ENCODE measurements at places on chromosomes 16 and 17.

- DNase-seq: no peak
Observed at GRCh38 chr16:3754081-3754703, 36.9 kb upstream of the TRAP1 start.

- no peak for DNase-seq
Observed at GRCh38 chr16:21990381-21990944, 10.5 kb downstream of the PDZD9 start.

DNA sequence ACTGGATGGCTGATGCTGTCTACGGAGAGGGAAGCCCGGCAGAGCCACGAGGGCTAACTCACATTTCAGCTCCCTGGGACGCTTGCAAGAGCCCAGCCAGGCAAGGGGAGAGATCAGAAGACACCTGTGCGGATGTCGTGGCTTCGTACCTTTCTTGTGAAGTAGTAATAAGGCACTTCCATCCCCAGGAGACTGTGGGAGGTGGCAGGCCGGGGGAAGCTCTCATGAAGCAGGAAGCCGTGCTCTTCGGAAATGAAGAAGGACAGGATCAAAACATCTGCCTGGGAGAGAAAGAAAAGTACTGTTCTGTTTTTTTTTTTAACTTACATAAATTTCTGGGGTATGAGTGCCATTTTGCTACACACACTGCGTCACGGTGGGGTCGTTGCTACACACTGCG, 28.4 kb downstream of the TMEM204 start:
- DNase-seq: no peak

- DNase-seq: no peak
Observed at GRCh38 chr17:49676276-49676868, 1.5 kb downstream of the SPOP start.

- no peak for DNase-seq
Observed at GRCh38 chr17:55409030-55409800, 12.4 kb downstream of the MMD start.

- DNase-seq: no peak
Observed at GRCh38 chr17:44362459-44362948, 1.1 kb downstream of the FAM171A2 start.

DNA sequence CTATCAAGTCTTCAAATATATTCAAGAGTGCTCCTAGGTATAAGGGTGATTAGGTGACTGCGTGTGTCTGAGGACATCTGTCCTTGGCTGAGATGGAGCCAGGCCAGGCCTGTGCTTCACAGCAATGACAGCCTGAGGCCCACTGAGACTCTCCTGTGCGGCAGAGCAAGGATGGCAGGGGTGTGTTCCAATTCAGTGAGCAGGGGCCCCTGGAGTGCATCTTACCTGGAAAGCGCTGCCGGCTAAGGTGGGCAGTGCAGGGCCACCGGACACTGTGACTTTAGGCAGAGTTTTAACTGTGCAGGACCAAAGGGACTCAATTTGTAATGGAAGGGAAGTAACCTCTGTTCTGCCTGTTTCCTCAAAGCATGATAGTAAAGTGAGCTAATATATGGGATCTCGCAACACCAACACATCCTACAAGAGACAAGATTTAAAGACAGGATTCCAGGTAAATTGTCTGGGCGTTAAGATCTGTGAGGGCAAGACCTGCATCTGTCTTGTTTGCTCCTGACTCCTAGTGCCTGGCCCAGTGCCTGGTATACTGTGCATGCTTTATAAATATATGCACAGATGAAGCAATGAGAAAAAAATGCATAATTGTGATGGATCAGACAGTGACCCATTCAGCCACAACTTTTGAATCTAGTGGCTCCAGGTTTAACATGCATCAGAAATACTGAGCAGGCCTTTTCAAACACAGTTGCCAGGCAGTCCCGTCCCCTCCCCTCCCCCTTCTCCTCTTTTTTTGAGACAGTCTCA, 86.7 kb downstream of the MRC2 start:
- no peak for DNase-seq

- no peak for DNase-seq
Observed at GRCh38 chr17:65855245-65855644, 293.8 kb upstream of the AXIN2 start.

DNA sequence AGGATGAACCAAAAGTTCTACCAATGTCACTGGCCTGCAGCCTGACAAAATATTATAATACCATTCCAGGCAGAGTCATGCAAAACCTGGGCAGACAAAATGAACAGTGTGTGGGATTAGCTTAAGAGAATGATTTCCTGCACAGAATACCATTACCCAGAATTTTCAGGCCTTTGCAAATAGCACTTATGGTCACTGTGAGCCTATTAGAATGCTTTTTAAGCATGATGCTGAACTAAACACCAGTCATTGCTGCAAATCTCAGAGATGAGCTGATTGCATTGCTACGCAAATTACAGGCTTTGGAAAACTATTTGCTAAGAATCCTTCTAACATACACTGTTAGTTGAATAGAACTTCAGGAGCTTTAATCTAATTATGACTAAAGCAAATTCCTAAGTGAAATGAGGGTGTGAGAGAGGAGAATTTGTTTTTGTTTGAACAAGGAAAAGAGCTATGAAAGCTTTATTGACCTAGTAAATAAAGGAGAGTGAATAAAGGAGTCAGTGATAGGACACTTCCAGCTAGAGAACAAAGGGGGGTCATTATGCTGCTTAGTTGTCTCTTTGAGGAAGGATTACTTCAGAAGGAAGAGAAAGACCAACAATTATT, 398.8 kb downstream of the HS3ST3B1 start:
- DNase-seq: no peak

GRCh38 chr16:70254180-70254964, 2.6 kb upstream of the EXOSC6 start:
- no peak for DNase-seq

- DNase-seq: no peak
Observed at GRCh38 chr17:4969047-4969550, 1.5 kb upstream of the SPAG7 start.

DNA sequence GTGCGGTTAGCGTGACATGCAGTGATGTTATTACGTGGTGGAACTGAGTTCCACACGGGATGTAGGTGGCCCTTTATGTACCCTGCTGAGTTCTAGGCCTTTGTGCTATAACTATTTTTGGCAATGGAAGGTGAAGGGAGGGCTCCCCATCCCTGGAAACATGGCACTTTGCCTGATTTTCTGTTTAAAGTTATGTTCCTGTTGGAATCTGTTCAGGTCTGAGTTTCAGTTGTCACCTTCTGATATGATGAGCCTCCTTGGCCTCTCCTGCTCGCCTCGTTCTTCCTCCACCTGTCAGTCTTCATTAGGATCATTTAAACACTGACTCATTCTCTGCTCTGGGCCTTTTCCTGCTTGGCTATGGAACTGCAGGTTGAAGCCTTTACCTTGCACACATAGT, 200.6 kb downstream of the FTO start:
- DNase-seq: no peak

DNA sequence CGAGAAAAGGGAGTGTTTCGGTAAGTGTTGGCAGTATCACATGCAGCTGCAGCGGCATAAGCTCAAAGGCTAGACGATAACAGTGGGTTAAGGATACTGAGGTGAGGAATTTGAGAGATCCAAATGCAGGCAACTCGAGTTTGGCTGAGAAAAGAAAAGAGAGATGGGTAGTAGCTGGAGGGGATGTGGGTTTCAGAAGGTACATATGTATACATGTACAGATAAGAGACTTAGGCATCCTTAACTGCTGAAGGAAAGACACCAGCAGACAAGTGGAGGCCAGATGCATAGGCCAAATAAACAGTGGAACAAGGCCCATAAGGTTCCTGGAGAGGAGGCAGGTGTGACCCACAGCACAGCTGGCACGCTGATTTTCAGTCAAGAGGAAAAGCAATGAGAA, 86.6 kb upstream of the NETO2 start:
- DNase-seq: no peak

GRCh38 chr16:12235110-12235509, 258.6 kb downstream of the SNX29 start:
- no peak for DNase-seq

- no peak for DNase-seq
Observed at GRCh38 chr16:71255721-71256120, 25.2 kb upstream of the HYDIN start.

DNA sequence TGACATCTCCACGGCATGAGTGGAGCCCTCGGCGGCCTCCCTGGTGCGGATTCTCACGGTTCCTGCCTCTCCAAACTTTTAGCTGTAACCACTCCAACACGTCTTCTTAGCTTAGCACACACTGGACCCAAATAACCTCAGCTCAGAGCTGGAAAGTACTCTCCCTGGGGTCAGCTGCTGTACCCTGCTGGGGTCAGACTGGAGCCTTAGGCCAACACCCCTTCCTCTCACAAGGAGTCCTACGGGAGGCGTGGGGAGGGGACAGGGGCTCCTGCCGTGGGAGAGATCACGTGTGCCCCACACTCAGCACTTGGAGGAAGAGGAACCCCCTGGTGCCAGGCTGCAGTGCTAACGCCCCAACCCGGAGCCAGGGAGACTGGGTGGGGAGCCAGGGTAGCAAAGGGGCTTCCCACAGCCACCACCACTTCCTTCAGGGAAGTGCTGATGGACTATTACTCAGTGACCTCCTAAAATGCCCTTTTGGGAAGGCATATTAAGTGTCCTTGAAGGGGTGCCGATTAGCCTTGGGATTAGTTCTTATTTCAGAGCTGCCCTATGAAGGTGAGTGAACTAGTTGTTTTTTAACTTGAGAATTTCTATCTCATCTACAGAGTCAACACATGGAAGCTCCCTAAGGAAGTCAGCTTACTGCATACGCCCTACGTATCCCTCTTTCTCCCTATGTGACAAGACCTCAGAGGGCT, 124.0 kb downstream of the HIC1 start:
- no peak for DNase-seq

DNA sequence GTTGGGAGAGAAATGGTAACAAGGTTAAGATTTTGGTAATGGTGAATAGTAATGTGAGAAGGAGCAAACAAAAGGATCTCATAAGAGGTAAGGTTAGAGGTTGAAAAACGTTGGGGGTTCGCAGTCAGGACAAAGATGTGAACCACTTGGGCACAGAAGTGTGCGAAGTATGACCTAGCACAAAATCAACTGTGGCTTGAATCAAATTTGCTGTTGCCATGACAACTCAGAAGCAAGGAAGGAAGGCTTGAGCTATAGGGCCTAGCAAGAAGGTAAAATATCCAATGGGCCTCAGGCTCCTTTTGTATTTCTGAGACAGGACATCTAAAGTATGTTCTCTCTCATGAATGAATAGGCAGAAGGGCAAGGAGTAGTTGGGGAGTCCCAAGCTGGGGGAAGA, 24.5 kb upstream of the TEKT1 start:
- DNase-seq: no peak

Measured in prostate gland (tissue), 2 donors.